Skin of body (tissue), 3 donors: ENCODE measurements at places on chromosomes 13 and 19. TPM values are rescaled to one million over a fixed set of nuclear protein-coding genes. Genes with fewer than 3 reads are reported as not detected.

GRCh38 chr13:42064259-42064658, 15.8 kb downstream of the DGKH start:
- DNase-seq, result no peak

ZNF649 gene
- 21.1 TPM for total RNA-seq

ZMYM5 gene
- 26.1 TPM for total RNA-seq

GFY gene
- total RNA-seq, result not detected
